ENCODE measurements at places on chromosomes 5 and 9.

GRCh38 chr5:176797456-176798050 lies 12.8 kb upstream of the UNC5A start:
- H3K4me3 ChIP-seq: no peak overlapping the region
- no peak overlapping the region for H3K27ac ChIP-seq
- H3K36me3 ChIP-seq: no peaks in the 10 kb centered on the region
- peaks cover 42% of the 10 kb centered on the region for H3K27me3 ChIP-seq

DNA sequence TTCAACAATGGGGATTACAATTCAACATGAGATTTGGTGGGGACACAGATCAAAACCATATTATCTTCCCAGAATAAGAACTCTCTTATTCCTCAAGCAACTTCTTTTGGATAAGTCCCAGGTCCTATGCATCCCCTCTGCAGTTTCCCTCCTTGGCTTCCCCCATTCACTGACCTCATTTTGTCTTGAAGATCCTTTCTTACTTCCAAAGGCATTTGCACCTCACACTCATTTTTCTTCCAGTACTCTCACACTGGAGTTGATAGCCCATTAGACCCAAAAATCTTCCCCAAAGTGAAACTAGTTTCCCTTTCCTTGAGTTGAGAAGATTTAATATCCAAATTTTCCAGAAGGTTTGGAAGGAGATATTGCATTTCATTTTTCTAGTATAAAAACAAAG lies 178.0 kb upstream of the DAPK1 start:
- H3K36me3 ChIP-seq: no peaks in the 10 kb centered on the region
- peaks cover 2% of the 10 kb centered on the region for H3K27me3 ChIP-seq
- H3K27ac ChIP-seq: no peak overlapping the region
- DNase-seq: no peak
- no peaks in the 10 kb centered on the region for H3K4me1 ChIP-seq
- no peak overlapping the region for H3K4me3 ChIP-seq

GRCh38 chr9:33104401-33104800 lies 27.9 kb upstream of the SMU1 start:
- H3K36me3 ChIP-seq: no peaks in the 10 kb centered on the region
- DNase-seq: no peak
- H3K27me3 ChIP-seq: no peaks in the 10 kb centered on the region
- H3K27ac ChIP-seq: no peak overlapping the region
- H3K4me3 ChIP-seq: no peak overlapping the region

GRCh38 chr9:12230708-12231107 lies 462.5 kb upstream of the TYRP1 start:
- DNase-seq: no peak
- no peaks in the 10 kb centered on the region for H3K27me3 ChIP-seq
- no peaks in the 10 kb centered on the region for H3K4me1 ChIP-seq

DNA sequence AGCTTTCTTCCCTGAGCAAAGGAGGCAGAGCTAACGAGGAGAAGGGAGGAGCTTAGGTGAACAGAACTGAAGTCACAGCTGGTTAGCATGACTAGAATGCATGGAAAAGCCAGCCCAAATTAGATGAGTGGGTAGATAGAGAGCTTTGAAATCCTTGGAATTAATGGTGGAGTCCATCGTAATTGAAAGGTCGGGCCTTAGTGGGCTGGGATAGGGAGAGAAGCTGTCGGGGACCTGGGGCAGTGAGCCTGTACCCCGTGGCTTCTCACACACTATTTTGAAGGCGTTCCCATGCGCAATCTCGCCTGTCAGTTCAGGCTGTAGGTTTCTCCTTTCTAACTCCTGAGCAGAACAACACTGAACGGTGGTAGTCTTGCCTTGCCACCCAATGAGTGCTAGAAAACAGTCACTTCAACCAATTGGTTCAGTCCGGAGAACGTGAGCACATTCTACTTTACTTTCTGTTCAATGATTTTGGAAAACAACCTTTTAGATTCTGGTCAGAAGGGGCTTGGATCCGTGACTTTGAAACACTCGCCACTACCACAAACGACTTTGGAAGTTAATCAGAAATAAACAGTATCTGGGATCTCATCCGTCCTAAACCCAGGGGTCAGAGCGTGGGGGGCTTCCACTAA lies 655 bp upstream of the RAI14 start:
- peaks cover 59% of the 10 kb centered on the region for H3K27me3 ChIP-seq
- peak overlapping the region; percentile 78 for H3K4me3 ChIP-seq
- peak overlapping the region; percentile 44 for H3K27ac ChIP-seq
- H3K4me1 ChIP-seq: peaks cover 18% of the 10 kb centered on the region

DNA sequence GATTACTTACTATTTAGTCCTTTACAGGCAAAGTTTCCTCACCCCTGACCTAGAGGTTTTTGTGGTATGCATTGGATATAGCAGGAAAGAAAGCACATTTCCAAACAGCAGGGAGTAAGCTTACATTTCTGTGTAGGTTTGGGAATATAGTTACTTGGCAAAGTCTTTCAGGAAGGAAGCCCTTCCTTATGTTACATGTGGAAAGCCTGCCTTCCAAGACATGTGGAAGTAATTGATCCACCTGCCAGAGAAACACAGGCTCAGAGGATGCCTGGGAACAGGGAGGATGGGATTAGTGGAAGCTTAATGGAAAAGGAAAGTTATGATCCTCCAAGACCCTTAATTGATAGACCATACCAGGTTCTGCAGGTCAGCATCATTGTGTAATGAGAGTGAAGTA lies 87.3 kb upstream of the PPP1R2B start:
- no peaks in the 10 kb centered on the region for H3K27me3 ChIP-seq
- no peak overlapping the region for H3K4me3 ChIP-seq
- H3K36me3 ChIP-seq: no peaks in the 10 kb centered on the region
- DNase-seq: no peak

- DNase-seq: no peak
- no peak overlapping the region for H3K27ac ChIP-seq
- H3K27me3 ChIP-seq: no peaks in the 10 kb centered on the region
- no peak overlapping the region for H3K4me3 ChIP-seq
- no peaks in the 10 kb centered on the region for H3K36me3 ChIP-seq
These were observed 167.3 kb downstream of the TAF11L14 start for GRCh38 chr5:17801595-17801994.
